ENCODE measurements at places on chromosomes 4 and X. TPM values are rescaled to one million over a fixed set of nuclear protein-coding genes. Genes with fewer than 3 reads are reported as not detected.

Gene STATH
- not detected for total RNA-seq

Gene FAM9C
- not detected for total RNA-seq

Gene CT45A2
- total RNA-seq = not detected

Gene KLHL34
- total RNA-seq = 0.70 TPM

Gene LRPAP1
- total RNA-seq = 88.0 TPM

Gene MUC7
- not detected for total RNA-seq

Gene SOD3
- not detected for total RNA-seq

Gene ATP2B3
- not detected for total RNA-seq

All from CD4-positive, alpha-beta T cell (primary cell).